ENCODE measurements at places on chromosomes 6 and 20. TPM values are rescaled to one million over a fixed set of nuclear protein-coding genes. Genes with fewer than 3 reads are reported as not detected.
A peak's percentile ranks its signal among the peaks of the same experiment; 100 is the strongest.

GRCh38 chr20:843912-844311 lies 10.4 kb downstream of the FAM110A start:
- DNase-seq: no peak

GRCh38 chr6:96301023-96301422 lies 220.6 kb upstream of the UFL1 start:
- DNase-seq: no peak

- DNase-seq: no peak
Observed at GRCh38 chr6:36809941-36810803, 29.1 kb downstream of the CPNE5 start.

DNA sequence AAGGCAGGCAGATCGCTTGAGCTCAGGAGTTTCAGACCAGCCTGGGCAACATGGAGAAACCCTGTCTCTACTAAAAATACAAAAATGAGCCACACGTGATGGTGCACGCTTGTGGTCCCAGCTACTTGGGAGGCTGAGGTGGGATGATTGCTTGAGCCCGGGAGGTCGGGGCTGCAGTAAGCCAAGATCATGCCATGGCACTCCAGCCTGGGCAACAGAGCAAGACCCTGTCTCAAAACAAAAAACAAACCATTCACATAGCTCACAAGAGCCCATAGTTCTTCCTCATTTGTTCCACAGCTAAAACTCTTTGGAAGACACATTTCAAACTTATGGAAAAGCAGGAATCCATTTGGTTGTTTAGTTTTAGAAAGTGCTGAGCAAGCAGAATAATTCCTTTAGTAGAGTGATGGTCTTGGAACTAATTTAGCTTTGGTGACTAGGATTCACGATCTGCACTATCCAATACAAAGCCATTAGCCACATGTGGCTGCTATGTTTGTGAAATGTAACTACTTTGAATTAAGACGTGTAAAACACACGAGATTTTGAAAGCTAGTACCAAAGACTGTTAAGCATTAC lies 4.1 kb downstream of the ZNFX1 start:
- no peak for DNase-seq

The EYS gene
- total RNA-seq: not detected

The DDX43 gene
- total RNA-seq: not detected

GRCh38 chr20:11891776-11892545 lies 25.7 kb upstream of the BTBD3 start:
- no peak for DNase-seq

DNA sequence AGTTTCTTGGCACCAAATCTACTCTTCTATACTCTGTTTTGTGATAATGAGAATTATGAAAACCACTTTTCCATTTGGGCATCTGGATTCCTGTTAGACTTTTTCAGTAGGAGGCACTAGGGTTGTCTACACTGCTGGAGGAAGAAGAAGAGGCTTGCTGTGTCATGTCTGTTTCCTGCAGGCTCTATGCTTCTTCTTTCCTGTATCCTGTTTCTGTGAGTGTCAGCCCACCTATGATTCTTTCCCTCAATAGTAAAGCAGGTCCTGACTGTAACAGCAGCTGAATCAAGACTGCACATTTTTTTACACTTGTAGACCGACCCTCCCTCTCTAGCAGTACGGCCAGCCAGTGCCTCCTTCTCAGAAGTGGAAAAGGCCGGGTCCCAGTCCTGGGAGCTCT lies 603.9 kb downstream of the HDGFL1 start:
- no peak for DNase-seq

GRCh38 chr6:143140767-143141166 lies 80.1 kb downstream of the AIG1 start:
- no peak for DNase-seq

GRCh38 chr6:8030920-8031319 lies 33.3 kb downstream of the BLOC1S5 start:
- no peak for DNase-seq

- no peak for DNase-seq
Observed at GRCh38 chr6:84921891-84922290, 157.5 kb upstream of the TBX18 start.

The C6orf132 gene
- 0.11 TPM for total RNA-seq

The PHF20 gene
- 27.8 TPM for total RNA-seq

DNA sequence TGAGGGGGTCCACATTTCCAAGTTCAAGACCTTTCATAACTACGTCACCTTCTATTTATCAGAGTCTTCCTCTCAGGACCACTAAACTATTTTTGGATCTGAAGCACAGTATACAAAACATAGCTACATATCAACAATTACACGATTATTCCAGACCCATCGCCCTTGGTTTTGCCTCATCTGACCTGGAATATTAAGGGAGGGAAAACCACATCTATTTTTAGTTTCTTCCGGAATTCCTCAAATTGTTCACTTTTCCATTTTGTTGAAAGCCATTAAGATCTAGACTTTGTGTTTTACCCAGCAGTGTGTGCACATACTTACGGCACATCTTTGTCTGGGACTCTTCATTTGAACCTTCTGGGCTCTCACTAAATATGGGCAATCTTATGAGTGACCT lies 12.0 kb upstream of the ADGRF5 start:
- DNase-seq: no peak

- DNase-seq: no peak
Observed at GRCh38 chr20:63831993-63832686, 1.1 kb upstream of the ZBTB46 start.

DNA sequence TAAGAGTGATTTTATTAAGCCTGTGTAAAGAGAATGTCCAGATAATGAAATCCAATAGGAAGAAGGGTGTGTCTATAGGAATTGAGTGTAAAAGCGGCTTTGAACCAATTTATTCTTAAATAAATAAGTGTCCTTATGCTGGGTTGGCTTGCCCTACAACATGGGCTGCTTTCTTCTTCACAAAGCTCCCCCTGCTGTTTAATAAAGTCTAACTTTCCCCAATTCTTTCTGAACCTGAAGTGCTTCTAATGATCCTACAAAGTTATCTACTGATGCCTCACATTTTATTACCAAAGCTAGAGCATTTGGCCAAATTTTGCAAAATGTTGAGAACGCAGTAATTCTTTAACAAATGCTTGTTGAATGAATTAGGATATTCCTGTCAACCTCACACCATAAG lies 36.3 kb upstream of the SIRT5 start:
- peak; percentile 82 for DNase-seq

DNA sequence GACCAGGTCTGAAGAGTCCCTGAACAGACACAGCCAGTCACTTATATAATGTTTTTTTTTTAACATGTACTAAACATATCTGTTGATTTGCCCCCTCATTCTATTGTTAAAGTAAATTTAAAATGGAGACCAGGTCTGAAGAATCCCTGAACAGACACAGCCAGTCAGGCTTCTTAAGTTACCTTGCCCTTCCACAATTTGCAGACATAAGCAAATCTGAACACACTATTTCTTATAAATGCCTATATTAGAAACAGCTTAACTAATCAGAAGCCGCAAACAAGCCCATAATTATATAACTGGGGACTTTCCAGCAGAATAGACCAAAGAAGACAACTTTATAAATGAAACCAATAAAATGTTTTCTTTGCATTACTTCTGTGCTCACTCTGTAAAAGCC lies 118.2 kb downstream of the DNAH8 start:
- DNase-seq: no peak

DNA sequence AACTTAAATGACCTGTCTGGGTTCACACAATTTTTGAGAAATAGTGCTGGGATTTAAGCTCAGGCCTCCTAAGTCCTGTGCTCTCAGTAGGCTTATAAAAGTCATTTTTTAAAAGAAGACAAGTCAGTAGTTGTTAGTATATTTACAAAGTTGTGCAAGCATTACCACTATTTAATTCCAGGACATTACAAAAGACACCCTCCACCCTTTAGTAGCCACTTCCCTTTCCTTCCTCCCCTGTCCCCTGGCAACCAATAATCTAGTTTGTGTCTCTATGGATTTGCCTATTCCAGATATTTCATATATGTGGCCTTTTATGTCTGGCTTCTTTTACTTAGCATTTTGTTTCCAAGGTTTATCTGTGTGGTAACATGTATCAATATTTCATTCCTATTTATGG lies 37.6 kb downstream of the HMGN3 start:
- DNase-seq: no peak

DNA sequence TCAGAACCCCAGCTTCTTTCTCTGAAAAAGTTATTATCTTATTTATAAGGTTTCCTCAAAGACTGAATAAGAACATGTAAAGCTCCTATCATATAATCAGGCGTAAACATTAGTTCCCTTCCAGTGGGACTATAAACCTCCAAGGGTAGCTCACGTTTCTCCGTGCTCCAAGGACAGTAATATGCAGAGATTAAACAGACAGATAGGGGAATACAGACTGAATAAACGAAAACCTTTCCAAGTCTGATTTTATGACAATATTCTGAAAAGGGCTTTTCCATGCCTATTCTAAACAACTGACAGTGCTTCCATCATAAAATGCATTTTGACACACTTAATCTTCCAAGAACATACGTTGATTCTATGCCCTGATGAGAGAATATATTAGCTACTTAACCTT lies 22.8 kb downstream of the BACH2 start:
- DNase-seq: no peak

DNA sequence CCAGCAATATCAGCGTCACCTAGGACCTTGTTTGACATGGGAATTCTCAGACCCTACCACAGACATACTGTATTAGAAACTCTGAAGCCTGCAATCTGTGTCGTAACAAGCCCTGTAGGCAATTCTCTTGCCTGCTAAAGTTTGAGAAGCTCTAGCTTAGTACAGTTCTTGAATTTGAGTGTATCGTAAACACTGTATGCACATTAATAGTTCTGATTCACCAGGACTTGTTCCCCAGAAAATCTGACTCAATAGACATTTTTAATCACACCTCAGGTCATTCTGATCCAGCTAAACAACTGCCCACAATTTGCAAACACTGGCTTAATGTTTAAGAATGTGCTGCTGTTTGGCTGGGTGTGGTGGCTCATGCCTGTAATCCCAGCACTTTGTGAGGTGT lies 414.3 kb downstream of the TFAP2A start:
- DNase-seq: no peak

The SIGLEC1 gene
- not detected for total RNA-seq

GRCh38 chr6:165721356-165721755 lies 58.3 kb upstream of the PDE10A start:
- DNase-seq: no peak

- DNase-seq: no peak
Observed at GRCh38 chr20:49742948-49743347, 29.3 kb upstream of the B4GALT5 start.

DNA sequence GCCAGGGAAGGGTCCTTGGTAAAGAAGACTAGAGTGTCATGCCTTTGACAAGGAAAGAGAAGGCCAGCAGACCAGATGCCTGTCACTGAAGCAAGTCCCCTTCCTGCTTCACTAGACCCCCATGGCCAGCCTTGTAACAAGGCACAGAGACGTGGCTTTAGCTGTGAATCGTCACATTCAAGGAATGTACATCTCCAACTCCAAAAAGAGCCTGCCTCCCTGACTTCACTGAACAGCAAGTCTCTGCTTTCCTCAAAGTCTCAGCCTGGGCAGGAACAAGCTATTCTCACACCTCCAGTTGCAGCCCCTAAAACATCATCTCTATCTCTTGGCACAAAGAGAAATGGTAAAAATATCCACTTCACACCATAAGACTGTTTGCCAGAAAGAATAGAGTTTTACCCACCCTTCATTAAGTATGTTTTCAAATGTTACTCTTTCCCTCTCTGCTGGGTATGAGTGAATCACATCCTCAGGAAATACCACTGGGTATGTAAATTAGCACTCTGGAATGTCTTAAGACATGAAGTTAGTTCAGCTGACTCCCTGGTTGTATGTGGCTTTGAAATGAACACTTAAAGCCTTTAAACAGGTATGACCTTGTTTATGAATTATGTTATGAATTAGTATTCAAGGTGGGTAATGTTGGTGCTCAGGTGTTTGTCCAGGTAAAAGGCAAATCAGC lies 46.4 kb upstream of the NT5E start:
- no peak for DNase-seq

DNA sequence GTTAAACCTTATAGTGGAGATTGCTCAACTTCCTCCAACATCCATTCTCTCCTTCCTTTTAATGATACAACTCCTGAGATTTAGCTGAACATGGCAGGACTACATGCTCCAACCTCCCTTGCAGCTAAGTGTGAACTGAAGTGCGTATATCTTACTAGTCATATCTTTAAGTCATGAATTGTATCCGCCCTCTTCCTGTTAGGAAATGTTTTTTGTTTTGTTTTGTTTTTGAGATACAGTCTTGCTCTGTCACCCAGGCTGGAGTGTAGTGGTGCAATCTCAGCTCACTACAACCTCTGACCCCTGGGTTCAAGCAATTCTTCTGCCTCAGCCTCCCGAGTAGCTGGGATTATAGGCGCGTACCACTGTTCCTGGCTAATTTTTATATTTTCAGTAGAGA lies 8.8 kb upstream of the OSTM1 start:
- no peak for DNase-seq

The MTFR2 gene
- total RNA-seq: 7.2 TPM

The GGTLC1 gene
- total RNA-seq: not detected

DNA sequence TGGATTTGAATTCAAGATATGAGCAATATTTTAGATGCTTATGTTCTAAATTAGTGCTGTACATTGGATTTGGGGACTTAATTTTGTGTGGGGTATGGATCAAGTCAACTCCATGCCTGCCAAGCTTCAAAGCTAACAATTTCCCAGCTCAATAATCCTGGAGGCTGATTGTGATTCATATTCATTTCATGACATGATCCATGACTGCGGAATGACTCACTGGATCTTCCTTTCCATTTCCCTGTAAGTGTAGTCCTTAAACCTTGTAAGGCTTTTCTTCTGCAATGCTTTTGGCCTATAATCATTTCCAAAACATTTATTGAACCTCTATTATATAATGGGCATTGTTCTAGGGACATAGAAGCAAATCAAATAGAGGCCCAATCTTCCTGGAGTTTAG lies 44.7 kb upstream of the CCN2 start:
- no peak for DNase-seq

DNA sequence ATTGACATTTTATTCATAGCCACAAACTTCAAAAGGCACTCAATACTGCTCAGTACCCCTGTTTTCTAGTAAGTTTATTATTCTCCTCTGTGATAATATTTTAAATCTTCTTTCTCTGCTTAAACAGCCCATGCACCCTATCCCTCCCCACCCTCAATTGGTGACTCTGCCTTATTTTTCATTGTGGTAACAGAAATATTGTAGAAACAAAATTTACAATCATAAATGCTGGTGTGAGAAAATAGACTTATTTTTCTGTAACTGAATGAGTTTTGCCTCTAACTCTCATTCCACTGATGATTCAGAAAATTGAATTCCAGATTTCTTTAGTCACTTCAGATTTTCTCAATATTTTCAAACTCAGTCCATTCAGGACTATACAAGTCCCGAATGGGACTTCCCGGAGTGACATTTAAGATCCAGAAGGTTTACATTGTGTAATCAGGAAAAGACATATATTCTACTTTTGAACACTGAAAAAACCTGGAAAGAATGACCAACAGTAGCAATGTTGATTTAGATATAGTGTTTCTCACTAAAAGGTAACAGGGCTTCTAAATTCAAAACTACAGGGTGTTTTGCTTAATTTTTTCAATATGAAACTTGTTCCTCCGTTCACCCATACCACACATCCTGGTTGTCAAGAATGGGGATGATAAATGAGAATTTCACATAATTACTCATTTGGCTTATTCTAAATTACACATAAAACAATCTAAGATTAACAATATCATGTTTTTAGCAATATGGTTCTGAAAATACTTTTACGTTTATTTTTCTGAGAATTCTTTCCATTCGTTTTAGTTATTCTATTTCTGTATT lies 34.8 kb upstream of the UST start:
- no peak for DNase-seq

GRCh38 chr6:149209871-149210775 lies 107.4 kb upstream of the TAB2 start:
- no peak for DNase-seq

All from Karpas-422 (cell line).